ENCODE measurements at places on chromosomes 12 and 14.
A peak's percentile ranks its signal among the peaks of the same experiment; 100 is the strongest.

- DNase-seq: peak; percentile 78
These were observed 448.0 kb upstream of the FBXO33 start for GRCh38 chr14:39880106-39880695.

GRCh38 chr14:81464253-81465002 lies 64.3 kb upstream of the STON2 start:
- DNase-seq: peak; percentile 90

- DNase-seq: no peak
These were observed 130.6 kb downstream of the MON2 start for GRCh38 chr12:62597253-62597652.

DNA sequence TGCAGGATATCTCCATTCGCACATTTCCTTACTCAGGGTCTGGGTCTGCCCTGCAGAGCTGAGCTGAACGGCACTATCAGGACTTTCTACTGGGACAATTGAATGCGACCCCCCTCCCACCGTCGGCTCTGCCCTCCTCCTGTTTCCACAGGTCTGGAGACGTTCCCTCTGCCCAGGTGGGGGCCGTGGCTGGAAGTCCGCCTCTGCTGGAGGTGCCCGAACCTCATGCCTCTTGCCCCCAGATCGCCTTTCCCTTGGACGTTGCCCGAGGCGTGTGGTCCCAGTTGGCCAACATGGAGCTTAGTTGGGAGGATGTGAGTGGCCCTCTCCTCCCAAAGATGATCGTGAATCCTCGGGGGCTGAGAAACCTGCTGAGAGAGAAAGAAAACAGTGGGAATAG lies 21.2 kb upstream of the KLC1 start:
- no peak for DNase-seq

GRCh38 chr12:93578221-93578620 lies 5.7 kb downstream of the SOCS2 start:
- no peak for DNase-seq

- DNase-seq: no peak
These were observed 7.9 kb downstream of the METTL25 start for GRCh38 chr12:82366197-82366596.

GRCh38 chr12:118528625-118529024 lies 152.3 kb downstream of the SUDS3 start:
- DNase-seq: no peak

- DNase-seq: no peak
These were observed 81.0 kb downstream of the ADGRD1 start for GRCh38 chr12:131034631-131035244.

- no peak for DNase-seq
These were observed 80.1 kb upstream of the OSBPL8 start for GRCh38 chr12:76639646-76640045.

- no peak for DNase-seq
These were observed 21.1 kb downstream of the PLEKHG3 start for GRCh38 chr14:64725261-64725815.

GRCh38 chr12:116336542-116337065 lies 59.1 kb upstream of the MED13L start:
- peak; percentile 80 for DNase-seq

DNA sequence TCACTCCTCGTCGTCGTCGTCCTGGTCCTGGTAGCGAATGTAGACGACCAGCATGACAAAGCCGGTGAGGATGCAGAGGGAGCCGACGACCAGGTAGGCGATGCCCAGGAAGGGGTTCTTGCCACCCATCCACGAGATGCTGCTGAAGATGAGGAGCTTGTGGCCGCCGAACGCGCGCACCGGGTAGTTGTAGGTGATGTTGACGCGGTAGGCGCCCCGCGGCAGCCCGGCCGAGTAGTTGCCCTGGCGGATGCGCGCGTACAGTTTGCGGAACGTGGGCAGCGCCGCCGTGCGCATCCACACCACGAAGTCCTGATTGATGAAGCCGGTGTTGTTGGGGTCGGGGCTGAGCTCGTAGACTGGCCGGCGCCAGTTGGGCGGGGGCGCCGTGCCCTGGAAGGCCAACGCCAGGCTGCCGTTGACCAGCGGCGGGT lies 1.0 kb downstream of the TMEM30B start:
- DNase-seq: no peak

Measured in trophoblast cell (in vitro differentiated cells and primary cell).